ENCODE measurements at places on chromosomes 11 and 22.

DNA sequence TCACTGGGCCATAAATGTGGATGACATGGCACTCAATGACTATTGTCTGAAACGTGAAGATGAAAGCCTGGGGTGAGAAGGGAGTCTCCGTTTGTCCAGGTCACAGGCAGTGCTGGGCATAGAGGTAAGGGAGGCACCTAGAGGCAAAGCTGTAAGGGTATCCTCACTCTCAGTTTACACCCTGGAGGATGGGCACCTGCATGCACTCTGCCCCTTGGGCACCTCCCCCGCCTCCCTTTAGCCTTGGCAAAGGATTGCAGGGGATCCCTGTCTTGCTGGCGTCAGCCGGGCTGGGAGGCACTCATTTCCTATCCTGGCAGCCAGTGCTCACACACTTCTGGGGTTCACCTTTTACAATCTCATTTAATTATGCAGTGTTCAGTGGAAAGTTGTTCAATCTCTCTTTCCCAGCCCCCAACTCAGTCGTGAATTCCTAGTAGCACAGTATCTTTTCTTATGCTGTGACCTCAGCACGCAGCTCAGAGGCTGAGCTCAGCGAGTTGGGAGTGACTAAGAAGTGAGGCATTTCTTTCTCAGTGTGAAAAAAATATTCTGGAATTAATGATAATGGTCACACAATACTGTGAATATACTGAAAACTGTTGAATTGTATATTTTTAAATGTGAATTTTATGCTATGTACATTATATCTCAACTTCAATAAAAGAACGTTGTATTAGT is 866.6 kb downstream of the BRD1 start:
- DNase-seq, result no peak

- no peak for DNase-seq
Observed at GRCh38 chr11:67642173-67643120, 2.9 kb upstream of the TBX10 start.

GRCh38 chr11:119992171-119993051 is 145.5 kb downstream of the TRIM29 start:
- DNase-seq, result no peak

GRCh38 chr11:58914821-58915543 is 24.3 kb upstream of the GLYATL1 start:
- DNase-seq, result no peak

DNA sequence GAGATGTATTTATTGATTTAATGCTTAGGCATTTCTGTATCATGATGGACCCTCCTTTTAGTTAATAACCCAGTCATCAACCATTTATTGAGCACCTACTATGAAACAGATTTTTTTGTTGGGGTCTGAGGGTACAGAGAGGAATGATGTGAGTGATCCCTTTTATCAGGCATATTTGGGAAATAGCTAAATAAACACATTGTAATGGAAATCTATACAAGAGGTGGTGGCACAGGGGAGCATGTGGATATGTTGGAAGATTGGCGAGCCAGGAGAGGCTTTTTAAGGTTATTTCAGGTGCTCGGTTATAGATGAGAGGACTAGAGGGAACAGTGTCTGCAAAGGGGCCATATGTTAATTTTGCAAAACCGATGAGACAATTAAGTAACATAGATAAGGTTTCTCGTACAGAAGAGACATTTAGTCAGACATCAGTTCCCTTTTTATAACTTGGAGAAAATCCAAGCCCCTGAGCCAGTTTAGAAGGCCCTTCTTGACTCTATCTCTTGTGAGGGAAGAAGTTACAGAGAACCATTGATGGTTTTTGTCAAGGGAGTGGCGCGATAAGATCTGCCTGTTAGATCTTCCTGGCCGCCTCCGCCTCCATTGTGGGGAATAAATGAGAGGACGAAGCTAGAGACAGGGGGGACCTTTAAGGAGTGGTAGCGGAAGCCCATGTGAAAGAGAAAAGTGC is 2.0 kb downstream of the ATXN10 start:
- no peak for DNase-seq

DNA sequence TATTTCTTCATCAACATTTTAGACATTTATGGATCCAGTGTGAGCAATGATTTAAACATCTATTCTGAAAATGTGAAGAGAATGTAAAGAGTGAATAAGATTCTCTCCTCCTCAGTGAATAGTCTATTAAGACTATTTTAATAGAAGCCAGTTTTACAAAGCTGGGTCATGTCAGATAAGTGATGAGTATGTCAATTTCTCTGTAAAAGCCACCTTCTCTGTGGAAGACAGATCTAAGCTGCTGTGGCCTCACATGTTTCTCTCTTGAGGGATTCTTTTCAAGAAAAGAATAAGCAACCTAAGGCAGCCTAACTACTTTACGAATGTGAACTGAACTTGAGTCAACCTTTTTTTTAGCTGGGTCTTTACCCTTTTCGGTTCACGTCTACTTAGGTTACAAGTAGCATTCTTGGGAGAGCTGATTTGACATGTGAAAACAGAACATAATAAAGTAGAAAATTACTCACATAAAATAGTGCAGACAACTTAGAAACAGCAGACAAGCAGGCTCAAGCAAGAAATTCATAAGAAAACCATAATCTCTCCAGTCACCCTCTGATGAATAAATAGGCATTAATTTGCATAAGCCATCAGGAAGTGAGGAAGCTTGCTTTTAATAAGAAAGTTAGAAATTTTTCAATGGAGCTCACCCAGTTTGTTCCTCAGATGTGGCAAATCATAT is 9.9 kb downstream of the CTSC start:
- no peak for DNase-seq
